ENCODE measurements at places on chromosomes 12 and 14.
A peak's percentile ranks its signal among the peaks of the same experiment; 100 is the strongest.

GRCh38 chr14:21219561-21220111 lies 49.6 kb downstream of the HNRNPC start:
- no peak for DNase-seq

DNA sequence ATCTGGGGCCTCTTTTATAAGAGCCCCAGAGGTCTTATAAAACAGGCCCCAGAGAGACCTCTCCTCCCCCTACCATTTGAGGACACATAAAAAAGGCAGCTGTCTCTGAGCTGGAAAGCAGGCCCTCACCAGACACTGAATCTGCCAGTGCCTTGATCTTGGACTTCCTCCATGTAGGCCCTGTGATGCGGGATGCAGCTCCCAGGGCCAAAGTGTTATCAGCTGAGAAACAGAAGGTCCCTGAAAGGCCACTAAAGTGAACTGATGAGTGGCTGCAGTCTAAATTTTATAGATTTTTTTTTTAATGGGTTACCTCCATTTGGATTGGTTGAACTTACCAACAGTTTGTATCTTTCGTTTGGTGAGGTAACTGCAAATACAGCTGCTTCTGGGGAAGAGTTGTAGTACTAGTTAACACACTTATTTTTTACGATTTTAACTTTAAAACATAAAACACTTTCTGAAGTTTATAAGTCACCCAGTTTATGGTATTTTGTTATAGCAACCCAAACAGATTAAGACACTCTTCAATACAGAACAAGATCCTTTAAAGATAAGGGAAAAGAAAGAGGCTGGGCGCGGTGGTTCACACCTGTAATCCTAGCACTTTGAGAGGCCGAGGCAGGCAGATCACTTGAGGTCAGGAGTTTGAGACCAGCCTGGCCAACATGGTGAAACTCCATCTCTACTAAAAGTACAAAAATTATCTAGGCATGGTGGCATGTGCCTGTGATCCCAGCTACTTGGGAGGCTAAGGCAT lies 5.6 kb upstream of the GUCY2C start:
- DNase-seq, result no peak

DNA sequence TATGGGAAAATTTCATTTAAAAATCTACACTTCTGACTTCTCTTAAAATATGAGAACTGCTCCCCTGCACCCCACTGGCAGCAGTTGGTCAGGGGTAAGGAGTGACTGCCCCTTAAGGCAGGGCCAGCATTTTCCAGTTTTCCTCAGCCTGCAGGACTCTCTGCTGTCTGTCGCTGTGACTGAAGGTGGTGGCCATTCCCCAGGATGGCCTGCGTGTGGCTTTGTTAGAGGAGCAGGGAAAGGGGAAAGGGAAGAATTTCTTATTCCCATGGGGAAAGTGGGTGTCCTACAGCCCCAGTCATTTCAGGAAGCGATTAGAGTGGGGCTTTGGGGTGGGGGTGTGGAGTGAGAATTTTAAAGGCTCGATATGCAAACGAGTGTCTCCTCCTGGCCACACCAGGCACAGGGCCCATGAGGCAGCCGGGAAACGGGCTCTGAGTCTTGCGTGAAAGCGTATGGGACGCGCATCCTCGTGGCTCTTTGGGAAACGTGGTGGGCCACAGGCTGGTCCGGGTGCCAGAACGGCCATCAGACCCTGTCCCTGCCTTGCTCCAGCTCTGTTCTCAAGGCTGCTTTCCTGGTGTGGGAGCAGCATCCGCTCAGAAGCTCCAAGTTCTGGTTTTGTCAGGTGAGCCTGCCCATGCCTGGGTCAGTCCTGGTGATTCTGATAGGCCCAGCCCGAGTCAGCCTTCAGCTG lies 23.5 kb downstream of the ADGRD1 start:
- no peak for DNase-seq

DNA sequence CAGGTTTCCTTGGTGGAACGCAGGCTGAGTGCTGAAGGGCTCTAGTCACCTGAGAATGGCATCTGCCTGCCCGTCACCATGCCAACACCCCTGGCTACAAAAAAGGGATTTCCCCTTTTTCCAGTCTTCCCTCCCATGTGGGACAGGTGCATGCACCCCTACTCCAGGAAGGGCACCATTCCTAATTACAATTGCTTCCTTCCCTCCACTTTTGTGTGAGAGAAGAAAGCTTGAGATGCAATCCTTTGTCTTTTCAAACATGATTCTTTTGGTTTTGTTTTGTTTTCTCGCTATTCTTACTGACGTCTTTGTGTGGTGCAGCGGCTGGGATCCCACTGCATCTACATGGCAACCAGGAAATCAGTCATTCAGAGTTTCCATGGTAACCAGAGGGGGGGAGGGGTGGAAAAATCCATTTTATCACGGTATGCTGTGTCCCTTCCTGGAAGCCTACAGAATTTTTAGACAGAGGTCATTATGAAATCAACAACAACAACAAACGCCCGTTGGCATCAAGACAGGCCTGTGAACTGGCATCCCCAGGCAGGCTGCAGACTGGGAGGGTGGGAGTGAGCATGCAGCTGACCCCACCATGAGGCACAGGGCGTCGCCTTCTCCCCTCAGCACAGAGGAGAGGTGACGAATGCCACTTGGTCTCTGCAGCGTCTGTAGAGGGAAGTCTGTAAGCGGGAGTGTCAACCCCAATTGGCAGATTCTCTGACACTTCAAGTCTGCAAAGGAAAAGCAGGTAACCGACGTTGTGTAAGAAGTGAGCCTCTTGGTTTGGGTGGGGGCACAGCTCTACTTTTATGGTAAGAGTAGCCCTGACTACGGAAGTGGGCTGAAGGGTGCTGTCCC lies 13.6 kb upstream of the GNG2 start:
- DNase-seq, result peak; percentile 89

DNA sequence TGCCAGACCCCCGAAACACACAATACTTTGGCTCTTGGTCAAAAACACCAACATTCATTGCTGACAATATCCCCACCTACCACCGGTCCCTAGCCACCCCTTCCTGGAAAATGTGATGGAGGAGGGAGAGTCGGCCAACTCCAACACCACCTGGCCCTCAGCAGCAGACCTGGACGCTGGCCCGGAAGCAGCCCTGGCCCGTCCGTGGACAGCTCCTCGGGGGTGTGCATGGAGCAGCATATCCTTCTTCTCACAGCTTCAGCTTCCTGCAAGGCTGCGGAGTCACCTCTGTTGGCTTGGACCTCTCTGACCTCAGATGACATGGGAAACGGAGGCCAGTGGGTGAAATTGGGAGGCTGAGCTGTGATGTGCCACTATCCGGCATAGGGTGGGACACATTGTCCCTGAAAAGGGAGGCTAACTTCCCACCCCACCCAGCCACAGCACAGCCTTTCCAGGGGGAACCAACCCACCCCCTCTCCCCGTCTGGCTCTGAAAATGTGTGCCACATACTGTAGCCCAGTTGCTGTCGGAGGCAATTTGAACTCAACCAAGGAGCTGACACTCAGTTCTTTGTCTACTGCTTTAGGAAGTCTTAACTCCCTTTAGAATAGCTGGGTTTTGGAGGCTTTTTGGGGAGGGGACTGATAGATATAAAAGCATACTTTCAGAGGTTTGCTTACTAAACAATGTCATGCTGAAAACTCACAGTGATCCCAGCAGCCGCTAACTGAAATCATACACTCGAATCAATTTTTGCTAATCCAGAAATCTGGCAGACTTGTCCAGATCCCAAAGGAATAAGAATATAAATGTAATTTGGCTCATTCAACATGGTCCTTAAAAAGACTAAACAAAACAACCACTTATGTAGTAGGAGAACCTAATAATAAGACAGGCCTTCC lies 43.1 kb upstream of the LTA4H start:
- no peak for DNase-seq

- DNase-seq, result no peak
Observed at GRCh38 chr14:90755661-90756304, 60.4 kb downstream of the TTC7B start.

GRCh38 chr14:94945615-94946014 lies 175.7 kb upstream of the GSC start:
- no peak for DNase-seq

- no peak for DNase-seq
Observed at GRCh38 chr14:79525416-79525815, 685.9 kb downstream of the DIO2 start.

GRCh38 chr12:120466560-120467315 lies 2.8 kb downstream of the SRSF9 start:
- peak; percentile 44 for DNase-seq

DNA sequence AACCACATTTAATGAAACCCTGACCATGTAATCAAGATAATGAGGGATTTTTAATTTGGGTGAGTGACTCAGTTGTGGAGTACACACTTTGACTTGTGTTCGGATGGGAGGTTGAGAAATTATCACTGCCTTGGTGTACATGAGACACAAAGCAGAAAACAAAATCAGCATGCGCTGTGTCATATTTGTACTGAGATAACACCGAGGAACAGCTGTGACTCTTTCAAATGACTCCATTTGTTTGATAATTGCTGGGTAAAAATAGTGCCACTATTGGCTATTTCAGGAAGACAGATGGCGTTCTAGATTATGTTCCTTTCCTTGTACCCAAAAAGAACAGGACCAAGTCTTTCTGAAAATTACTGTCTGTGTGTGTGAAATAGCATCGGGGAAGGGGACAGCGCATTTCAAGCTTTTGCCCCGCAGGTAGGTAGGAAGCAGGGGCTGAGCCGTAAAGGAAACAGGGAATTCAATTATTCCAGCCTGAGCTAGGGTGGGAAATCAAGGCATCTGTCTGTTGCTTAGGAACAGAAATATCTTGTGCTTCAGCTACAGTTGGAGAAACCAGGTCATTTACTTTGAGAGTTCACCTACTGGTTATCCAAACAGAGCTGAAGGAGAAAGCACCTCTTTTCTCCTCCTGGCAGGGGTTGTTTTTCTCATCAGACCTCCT lies 114.3 kb downstream of the SNAPC1 start:
- no peak for DNase-seq

DNA sequence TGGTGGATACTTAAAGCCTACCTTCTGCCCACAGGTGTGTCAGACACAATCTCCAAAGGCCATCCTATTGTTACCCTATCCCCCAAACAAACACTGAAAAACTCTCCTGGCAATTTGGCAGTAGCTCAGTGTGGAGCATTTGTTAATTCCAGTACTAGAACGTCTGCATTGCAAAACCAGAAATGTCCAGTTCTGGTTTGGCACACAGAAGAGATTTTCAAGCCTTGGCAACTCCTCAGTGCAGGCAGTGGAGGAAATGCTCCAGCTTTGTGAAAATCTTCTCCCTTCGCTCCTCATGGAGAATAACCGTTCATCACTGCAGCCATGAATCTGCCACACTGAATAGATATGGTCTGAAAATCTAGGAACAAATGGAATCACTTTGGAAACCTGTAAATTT lies 5.3 kb upstream of the SOCS2 start:
- no peak for DNase-seq

- peak; percentile 76 for DNase-seq
Observed at GRCh38 chr12:106223485-106224354, 24.1 kb downstream of the CKAP4 start.

DNA sequence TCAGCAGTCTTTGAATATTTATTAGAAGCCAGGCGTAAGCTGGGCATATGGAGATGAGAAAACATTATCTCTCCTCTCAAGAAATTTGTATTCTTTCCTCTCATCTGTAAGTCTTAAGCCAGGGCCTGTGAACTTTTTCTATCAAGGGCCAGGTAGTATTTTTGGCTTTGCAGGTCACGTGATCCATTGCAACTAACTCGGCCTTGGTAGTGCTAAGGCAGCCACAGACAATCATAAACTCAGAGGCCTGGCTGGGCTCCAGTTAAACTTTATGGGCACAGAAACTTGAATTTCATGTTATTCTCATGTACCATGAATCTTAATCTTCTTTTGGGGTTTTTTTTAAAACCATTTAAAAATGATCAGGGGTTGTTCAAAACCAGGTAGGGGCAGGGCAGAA lies 117.4 kb upstream of the PELI2 start:
- no peak for DNase-seq

DNA sequence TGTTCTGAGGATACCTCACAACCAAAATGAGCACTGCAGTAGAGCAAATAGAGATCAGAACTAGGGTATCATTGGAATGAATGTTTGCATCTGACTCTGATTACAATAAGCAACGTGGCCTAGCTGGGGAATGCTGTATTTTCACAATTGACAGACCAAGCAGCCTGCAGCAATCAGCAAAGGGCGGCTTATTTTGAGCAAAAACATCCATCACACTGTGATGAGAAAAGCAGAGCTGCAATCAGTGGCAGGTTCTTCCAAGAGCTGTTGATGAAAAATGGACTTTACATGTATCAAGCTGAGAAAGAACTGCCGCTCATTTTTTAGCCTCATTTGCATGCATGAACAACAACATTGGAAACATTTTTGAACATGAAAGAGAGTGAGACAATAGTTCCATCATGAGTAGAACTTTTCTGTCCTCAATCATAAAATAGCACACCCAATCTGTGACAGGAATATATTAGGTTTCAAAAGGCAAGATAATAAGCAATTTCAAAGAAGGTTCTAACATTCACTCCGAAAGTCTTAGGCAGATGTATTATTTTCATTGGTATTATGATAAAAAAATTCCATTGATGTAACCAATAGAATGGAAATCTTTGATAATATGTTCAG lies 249.7 kb upstream of the FBXO33 start:
- DNase-seq, result no peak

- DNase-seq, result no peak
Observed at GRCh38 chr12:83261998-83262397, 575.3 kb downstream of the TMTC2 start.

GRCh38 chr14:95547626-95548327 lies 12.9 kb downstream of the GLRX5 start:
- no peak for DNase-seq

DNA sequence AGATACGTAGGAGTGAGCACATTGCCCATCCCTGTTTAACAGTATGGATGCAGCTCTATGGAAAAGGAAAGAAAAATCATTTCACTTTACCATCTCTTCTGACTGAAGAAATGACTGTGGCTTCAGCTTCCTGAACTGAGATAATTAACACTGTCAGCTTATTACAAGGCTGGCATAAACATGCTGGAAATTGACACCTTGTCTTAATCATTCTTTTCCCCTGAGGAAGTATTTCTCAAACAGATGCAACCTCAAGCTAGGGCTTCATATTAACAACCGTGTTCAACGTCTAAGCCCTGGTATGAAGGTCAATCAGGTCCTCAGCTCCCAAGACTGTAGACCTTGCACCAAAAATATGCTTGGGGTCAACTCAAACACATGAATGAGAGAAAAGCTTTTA lies 25.0 kb downstream of the RERG start:
- DNase-seq, result no peak

GRCh38 chr12:101436136-101436535 lies 28.6 kb upstream of the ARL1 start:
- DNase-seq, result no peak

- DNase-seq, result no peak
Observed at GRCh38 chr12:106445959-106446358, 88.4 kb downstream of the POLR3B start.

Data from stimulated activated CD4-positive, alpha-beta T cell treated with anti-CD3 and anti-CD28 coated beads, Interleukin-4, amount 100 ng/mL, for 24 hours (primary cell).